ENCODE measurements at places on chromosomes 12 and 14.

- no peak for DNase-seq
Observed at GRCh38 chr14:100890061-100890850, 13.3 kb downstream of the RTL1 start.

GRCh38 chr14:104316121-104316722 is 177.8 kb downstream of the KIF26A start:
- no peak for DNase-seq

GRCh38 chr12:42819846-42820245 is 230.3 kb upstream of the PRICKLE1 start:
- DNase-seq = peak; percentile 21

GRCh38 chr14:90522571-90523191 is 125.9 kb downstream of the CALM1 start:
- peak; percentile 37 for DNase-seq

- DNase-seq = no peak
Observed at GRCh38 chr14:66824251-66824650, 316.3 kb downstream of the GPHN start.

DNA sequence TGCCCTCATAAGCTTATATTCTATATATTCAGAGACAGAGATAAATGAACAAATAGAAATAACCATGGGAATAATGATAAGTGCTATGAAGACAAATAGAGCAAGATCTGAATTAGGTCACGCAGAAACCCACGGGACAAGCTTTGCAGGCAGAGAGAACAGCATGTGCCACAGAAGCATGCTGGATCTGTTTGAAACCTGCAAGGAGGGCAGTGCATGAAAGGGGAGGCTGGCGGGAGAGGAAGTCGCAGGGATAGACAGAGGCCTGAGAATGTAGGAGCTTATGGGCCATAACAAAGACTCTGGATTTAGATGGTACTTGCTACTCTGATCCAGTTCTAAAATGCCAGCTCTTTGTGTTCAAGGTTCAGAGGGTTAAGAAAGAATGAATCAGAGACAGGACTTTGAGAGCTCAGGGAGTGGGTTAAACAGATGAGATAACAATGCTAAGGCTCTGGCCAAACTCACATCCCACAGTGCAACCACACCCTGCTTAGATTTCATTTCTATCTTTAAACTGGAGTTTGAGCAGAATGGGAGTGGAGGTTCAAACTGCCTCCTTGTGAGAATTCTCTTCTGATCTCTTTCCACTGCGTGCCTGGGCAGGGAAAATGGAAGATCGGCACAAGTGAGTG is 49.2 kb upstream of the PPP1R12A start:
- DNase-seq = peak; percentile 37

- no peak for DNase-seq
Observed at GRCh38 chr14:29459969-29460560, 467.6 kb downstream of the PRKD1 start.

DNA sequence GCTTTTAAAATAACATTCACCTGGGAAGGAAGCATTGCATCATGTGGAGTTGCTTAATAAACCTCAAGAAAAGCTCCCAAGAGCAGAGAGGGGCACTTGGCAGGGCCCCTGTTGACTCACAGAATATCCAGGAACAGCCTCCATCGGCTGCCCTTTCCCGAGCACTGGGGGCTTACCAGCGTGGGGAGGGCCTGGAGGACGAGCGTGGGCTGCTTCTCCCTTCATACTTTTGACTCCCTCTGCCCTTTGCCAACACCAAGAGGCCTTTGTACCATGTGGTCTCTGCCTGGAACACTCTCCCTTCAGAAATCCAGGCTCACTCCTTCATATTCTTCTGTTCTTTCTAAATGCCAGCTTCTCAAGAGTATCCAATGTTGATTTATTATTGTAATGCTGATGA is 492.1 kb upstream of the TMEM132C start:
- DNase-seq = no peak

- peak; percentile 9 for DNase-seq
Observed at GRCh38 chr12:117321572-117321971, 39.9 kb downstream of the NOS1 start.

GRCh38 chr14:61125867-61126572 is 145.0 kb downstream of the SLC38A6 start:
- DNase-seq = peak; percentile 92

DNA sequence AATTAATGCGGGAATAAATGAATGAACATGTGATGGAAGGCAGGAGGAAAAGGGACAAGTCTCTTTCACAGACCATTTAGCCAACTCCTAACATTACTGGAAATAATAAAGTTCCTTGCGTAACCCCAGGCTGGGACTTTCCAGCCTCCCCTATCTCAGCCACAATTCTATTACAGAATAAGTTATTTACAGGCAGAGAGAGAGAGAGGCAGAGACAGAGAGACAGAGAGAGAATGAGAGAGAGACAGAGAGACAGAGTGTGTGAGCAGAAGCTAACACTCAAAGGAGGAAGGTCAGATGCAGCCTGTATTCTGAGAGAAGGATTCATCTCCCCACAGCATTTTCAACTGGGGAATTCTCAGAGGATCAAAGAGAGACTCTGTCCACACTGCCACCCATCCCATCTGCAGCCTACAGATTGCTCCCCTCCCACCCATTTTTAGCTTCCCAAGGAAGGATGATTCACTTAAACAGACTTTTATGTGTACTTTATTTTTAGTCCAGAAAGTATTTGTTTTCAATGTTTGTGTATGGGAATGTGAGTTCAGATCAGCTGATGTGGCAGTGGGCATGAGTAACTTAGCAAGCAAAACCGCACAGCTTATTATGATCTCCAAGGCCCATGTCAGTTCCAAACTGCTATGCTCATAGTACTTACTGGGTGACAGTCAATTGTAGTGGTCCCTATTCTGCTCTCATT is 165.7 kb downstream of the CAND1 start:
- DNase-seq = no peak

GRCh38 chr14:98840091-98840490 is 431.9 kb downstream of the BCL11B start:
- DNase-seq = peak; percentile 11

GRCh38 chr12:1384910-1385309 is 209.5 kb downstream of the FBXL14 start:
- no peak for DNase-seq

GRCh38 chr14:75822522-75823141 is 159.2 kb downstream of the TGFB3 start:
- DNase-seq = peak; percentile 63

DNA sequence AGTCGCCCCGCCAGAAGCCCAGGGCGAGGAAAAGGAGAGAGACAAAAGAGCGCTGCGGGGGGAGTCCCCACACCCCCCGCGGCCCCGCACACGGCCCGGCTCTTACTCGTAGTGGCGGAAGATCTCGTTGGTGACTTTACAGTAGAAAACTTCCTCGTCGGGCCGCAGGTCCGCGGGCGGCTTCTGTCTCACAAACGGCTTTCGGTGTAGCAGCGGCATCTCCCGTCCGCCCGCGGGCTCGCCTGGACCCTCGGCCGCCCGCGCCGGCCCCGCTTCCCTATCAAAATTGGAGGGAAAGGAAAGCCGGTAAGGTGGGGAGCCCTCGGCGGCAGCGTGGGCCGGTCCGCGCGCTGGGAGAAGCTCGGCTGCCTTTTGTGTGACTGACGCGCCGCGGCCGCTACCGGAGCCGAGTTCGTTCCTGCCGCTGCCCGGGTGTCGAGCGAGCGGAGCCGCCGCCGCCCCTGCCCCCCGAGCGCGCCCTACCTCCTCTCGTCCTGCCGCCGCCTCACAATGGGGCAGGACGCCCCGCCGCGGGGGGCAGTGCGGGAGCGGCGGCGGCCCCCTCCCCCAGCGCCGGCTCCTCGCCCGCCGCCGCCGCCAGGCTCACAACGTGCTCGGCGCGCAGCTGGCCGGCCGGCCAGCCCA is 652 bp downstream of the BAZ1A start:
- DNase-seq = peak; percentile 72
